ENCODE measurements at places on chromosomes 11 and 22.

DNA sequence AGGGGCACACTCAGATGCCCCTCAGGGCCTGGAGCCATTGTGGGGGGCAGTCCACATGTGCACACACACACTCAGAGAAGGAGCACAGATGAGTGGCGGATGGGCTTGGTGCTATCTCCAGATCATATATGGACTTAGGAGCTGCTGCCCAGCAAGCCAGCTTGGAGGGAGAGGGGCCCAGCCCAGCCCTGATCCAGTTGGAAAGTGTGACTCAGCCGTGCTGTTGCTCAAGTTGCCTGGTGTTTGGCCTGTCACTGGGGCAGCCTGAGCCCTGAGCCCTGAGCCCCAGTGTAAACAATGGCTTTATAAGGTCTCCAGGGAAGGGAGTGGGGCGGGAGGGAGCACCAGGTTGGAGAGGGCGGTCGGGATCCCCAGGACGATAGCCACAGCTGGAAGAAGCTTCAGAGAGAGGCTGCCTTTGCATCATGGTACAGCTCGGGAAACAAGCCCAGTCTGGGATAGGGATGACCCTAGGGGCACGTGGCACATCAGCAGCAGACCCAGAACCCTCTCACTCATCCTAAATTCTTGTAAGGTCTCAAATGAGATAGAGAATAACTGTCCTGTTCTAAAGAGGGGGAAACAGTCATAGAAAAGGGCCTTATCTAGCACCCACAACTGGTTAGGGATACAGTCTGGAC, 4.8 kb downstream of the SELENOM start:
- no peak for DNase-seq

DNA sequence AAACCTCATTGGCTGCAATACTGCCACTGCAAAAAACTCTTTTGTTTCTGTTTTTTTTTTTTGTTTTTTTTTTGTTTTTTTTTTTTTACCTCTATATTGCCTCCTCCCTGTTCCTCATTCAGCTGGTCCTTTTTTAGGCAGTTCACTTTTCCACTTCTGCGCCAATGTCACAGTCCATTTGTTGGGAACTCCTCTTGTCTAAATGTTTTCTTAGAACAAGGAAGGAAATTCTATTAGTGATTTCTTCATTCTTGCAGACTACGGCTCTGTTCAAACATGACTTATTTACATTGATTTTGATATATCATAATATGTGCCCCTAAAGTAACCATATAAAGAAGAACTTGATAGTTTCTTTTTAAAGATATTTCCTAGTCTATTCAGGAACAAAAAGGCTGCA, 2.9 kb downstream of the FAM118B start:
- no peak for DNase-seq

- no peak for DNase-seq
These were observed 169.0 kb downstream of the BARX2 start for GRCh38 chr11:129544691-129545090.

DNA sequence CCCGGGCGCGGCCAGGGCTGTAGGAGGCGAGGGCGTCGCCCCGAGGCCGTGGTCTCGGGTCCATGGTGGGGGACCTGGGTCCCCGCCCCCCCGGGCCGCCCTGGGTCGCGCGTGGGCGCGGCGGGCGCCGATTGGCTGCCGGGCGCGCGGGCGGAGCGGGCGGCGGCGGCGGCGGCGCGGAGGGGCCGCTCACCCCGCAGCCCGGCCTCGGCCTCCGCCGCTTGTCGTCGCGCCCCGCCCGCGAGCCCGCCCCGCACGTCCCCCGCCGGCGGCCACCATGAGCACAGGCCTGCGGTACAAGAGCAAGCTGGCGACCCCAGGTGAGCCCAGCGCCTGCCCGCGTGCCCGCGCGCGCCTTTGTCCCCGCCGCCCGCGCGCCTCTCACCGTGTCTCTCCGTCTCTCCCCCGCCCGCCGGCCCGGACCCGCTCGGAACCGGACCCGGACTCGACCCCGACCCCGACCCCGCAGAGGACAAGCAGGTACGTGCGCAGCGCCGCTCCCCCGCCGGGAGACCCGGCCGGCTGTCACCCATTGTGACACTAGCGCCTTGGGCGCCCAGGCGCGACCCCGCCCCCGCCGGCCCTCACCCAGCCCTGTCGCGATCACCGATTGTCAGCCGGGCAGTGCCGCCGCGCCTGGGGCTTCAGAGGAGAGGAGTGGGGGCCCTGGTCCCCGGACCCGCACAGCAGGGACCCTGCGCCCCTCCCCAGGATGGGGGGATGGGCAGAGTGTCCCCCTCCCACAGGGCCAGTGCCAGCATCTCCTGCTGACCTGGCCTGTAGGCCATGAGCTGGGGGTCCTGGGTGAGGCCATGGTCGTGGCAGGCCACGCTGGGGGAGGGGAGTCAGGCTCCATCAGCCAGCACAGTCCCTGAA, at the start of gene SEPTIN5:
SEPTIN5 (plus strand) TSS at position 192 of the 876 bp plus-strand sequence; CDS start at position 278, 86 bp downstream.
- no peak for DNase-seq

- DNase-seq: no peak
These were observed 34.3 kb downstream of the KIAA1671 start for GRCh38 chr22:24986816-24987215.

DNA sequence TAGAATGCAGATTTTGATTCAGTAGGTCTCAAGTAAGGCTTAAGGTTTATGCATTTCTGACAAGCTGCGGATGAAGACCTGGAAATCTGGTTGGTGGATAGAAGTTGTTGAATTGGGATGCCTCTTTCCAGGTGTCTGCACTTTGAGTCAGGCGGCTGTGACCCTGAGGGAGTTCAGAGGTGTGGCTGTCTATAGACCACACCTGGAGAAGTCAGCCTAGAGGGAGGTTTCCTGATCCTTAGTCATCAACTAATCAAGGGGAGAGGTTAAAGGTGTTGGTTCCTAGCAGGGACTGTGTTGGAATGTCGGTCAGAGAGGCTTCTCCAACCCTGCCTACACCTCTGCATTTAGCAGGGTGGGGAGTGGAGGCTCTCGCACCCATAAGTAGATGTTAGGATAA, 8.0 kb downstream of the GLB1L2 start:
- DNase-seq: no peak

DNA sequence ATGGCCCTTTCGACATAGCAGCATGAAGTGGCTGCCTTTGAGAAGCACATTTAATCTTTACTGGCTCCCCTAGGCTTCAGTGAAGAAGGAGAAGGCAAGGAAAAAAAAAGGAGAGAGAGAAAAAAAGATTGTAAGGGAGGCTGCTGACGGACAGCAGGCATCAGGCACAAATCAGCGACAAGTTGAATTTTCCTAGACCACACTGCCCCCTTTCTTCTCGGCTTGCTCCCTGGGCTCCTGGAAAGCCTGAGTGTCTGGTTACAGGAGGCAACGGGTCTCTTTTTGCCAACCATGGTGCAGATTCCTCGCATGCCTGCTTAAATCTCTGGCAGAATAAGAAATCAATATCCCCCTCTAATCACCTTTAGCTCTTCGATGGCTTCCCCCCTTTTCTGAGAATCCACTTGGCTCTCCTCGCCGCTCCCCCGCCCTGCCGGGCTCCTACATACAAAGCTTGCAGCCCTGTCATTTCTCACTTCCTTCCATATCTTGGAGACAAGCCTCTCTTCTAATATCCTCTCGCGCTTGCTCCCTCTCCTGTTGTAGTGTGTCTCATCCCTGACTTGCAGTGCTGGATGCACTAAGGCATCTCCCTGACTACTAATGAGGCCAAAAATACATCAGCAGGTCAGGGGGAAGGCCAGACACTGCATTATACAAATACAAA, 14.3 kb downstream of the BLID start:
- DNase-seq: no peak
